ENCODE measurements at places on chromosomes 2 and 18.

DNA sequence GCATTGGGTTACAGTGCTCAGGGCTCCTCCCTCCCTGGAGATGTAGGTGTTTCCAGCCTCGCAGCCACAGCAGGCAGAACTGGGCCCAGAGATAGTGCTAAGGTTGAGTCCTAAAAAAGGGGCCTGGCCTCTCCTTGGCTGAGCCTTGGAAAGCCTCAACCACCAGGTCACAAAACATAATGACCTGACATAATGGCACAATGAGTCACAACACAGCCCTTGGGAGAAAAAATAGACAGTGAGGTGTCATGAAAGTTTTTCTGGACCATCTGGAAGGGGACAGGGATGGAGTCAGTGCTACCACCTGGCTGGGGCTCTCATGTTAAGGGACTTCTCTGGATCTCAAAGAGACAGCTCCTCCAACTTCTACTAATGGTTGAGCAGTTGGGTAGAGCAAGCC is 92.4 kb upstream of the LCLAT1 start:
- DNase-seq, result no peak

DNA sequence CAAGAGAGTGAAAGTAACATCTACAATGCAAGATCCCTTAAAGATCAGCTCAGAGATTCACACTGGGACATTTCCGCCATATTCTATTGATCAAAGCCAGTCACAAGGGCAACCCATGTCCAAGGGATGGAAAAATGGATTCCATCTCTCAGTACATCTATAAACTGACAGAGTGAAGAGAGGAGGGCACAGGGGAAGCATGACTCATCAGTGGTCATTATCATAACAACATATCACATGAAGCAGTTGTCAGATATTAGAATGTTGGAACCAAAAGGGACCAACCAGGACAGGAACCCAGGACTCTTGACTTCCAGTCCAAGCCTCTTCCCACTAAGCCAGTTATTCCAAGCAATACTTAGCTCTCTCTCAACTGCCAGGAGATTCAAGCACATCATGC is 54.9 kb upstream of the IGFBP2 start:
- DNase-seq, result no peak

- no peak for DNase-seq
Measured at GRCh38 chr2:105783972-105784371, 39.3 kb downstream of the NCK2 start.

GRCh38 chr18:43507842-43508481 is 230.7 kb upstream of the SYT4 start:
- no peak for DNase-seq

- DNase-seq, result no peak
Measured at GRCh38 chr2:163658556-163658955, 77.3 kb downstream of the FIGN start.

- no peak for DNase-seq
Measured at GRCh38 chr2:226862623-226863022, 26.8 kb downstream of the RHBDD1 start.

DNA sequence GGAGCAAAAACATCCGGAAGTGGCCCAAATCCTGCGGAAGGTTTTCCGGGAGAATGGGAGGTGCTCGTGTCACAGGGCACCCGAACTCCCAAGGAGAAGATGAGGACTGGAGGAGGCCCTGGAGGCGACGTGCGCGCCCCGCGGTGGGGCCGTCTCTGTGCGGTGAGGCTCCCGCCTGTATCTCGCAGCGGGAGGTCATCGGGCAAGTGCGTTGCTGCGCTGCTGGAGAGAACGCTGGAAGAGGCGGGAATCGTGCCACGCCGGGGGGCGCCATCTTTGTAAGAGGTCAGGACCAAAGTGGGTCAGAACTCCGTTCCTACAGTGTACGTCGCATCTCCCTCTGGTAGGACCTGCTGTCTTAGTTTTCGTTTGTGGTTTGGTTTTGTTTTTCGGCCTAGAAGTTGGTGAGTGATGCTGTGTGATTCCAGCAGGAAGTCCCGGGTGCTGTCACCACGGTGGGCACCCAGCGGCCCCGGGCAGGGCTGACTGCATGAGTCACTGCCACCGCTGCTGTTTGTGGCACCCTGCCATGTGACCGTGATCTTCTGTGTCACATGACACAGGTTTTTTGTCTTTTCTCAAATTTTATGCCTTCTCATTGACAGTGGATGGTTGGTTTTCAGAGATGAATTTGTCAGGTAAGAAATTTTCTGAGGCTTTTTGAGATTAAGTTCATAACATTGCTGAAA is 21.5 kb upstream of the ATP9B start:
- no peak for DNase-seq
